Activated naive CD4-positive, alpha-beta T cell treated with anti-CD3 and anti-CD28 coated beads, Interleukin-2, amount 10 ng/mL, durations not matched to agents 5 hours and 36 hours (primary cell): ENCODE measurements at places on chromosomes 16 and 17. TPM values are rescaled to one million over a fixed set of nuclear protein-coding genes. Genes with fewer than 3 reads are reported as not detected.

RGS9 gene
- total RNA-seq: 3.6 TPM

HCRT gene
- not detected for total RNA-seq

THOC6 gene
- total RNA-seq: 52.3 TPM

DYNLRB2 gene
- not detected for total RNA-seq

MIS12 gene
- total RNA-seq: 30.5 TPM

SLC13A5 gene
- not detected for total RNA-seq

TMC7 gene
- not detected for total RNA-seq

ALDH3A1 gene
- total RNA-seq: 0.12 TPM

PIGW gene
- total RNA-seq: 10.4 TPM

ITGA3 gene
- total RNA-seq: 8.7 TPM

CDT1 gene
- 107 TPM for total RNA-seq

LRRC37A3 gene
- 21.8 TPM for total RNA-seq

FLCN gene
- 56.0 TPM for total RNA-seq

C1QL1 gene
- total RNA-seq: 1.1 TPM

AMZ2 gene
- total RNA-seq: 67.5 TPM

CPNE2 gene
- 7.7 TPM for total RNA-seq

MMP28 gene
- not detected for total RNA-seq

NR1D1 gene
- 5.1 TPM for total RNA-seq

OR1F1 gene
- total RNA-seq: not detected

NPIPB9 gene
- total RNA-seq: 1.2 TPM

KRT14 gene
- total RNA-seq: not detected

RAD51C gene
- total RNA-seq: 47.0 TPM

ZNF500 gene
- 23.0 TPM for total RNA-seq

TBC1D24 gene
- 10.3 TPM for total RNA-seq

DHX58 gene
- 30.1 TPM for total RNA-seq

PIGS gene
- 57.2 TPM for total RNA-seq

GGA2 gene
- total RNA-seq: 96.9 TPM

ADAD2 gene
- not detected for total RNA-seq

CCL4 gene
- total RNA-seq: 3.6 TPM

GAS2L2 gene
- total RNA-seq: not detected

MT1G gene
- 3.2 TPM for total RNA-seq

HBQ1 gene
- not detected for total RNA-seq

CSH2 gene
- total RNA-seq: not detected

CA5A gene
- total RNA-seq: not detected

ZG16B gene
- 1.6 TPM for total RNA-seq

MEOX1 gene
- total RNA-seq: 16.2 TPM

TNP2 gene
- total RNA-seq: not detected

HIGD1B gene
- not detected for total RNA-seq
